Fibroblast of upper back skin (primary cell): ENCODE measurements at places on chromosomes 11 and 22.
A peak's percentile ranks its signal among the peaks of the same experiment; 100 is the strongest.

GRCh38 chr22:21015466-21016006 is 571 bp downstream of the P2RX6 start:
- no peak for DNase-seq

DNA sequence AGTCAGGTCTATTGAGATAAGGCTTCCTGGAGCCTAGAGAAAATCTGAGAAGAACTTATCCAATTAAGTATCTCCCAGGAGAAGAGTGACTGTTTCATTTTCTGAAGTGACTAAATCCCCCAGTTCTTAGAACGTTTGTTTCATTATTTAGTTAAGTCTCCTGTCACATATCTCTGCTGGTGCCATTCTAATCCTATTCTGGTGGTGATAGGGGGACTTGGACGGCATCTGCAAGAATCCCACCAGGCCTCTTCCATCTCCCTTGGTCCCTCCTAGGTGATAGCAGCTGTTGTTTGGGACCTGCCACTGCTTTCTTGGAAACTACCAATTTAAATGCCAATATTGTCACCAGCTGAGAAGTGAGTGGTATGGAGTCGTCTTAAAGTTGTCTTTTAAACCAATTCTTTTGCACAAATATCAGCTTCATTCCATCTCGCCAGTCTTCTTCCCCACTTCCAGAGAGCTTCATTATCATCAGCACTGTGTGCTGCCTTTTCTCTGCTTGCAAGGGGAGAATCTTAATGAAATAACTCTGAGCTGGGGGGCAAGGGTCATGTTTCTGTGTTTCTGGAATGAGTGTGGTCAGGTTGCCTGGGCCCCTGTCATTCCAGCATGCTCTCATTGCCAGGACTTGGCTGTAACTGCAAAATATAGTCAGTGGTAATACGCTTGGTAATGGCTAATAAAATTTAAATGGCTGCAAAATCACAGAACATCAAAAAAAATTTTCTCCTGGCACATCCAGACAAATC is 104.8 kb downstream of the LDLRAD3 start:
- no peak for DNase-seq

GRCh38 chr11:48055292-48056132 is 75.2 kb downstream of the PTPRJ start:
- DNase-seq, result peak; percentile 59

DNA sequence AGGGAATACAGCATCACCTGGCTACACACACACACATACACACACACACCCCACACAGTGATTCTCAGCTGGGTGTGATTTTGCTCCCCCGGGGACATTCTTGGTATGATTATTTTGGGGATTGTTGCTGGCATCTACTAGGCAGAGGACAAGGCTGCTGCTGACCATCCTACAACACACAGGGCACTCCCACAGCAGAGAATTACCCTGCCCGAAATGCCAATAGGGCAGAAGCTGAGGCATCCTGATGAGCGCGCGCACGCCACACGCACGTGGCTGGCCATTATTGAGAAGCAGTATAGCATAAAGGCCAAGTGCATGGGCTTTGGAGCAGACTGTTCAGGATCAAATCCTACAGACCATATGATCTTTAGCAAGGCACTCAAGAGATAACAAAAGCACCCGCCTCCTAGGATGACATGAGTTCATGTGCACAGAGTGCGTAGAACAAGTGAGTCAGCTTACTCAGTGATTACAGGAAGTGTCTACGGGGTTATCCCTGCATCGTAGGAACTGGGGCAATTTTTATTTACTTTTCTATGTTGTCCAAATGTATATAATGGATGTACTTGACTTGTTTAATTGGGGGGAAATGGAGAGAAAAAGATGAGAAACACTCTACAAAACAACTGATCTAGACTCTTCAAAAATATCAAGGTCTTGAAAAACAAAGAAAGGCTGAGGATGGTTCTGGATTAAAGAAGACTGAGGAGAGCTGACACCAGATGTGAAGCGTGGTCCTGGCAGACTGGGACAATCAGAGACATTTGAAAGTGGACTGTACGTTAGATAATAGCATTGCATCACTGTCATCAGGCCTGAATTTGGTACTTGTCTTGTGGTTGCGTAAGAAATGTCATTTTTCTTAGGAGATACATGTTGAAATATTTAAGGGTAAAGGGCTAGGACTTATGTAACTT is 7.2 kb upstream of the EHD1 start:
- DNase-seq, result peak; percentile 45

- DNase-seq, result no peak
These were observed 528.6 kb downstream of the BRD1 start for GRCh38 chr22:49298834-49299750.

GRCh38 chr11:114622858-114623257 is 27.3 kb upstream of the NXPE4 start:
- no peak for DNase-seq

- DNase-seq, result no peak
These were observed 100.9 kb downstream of the CTTN start for GRCh38 chr11:70498976-70499801.

GRCh38 chr22:40764763-40765441 is 54.2 kb downstream of the SLC25A17 start:
- DNase-seq, result no peak

- DNase-seq, result no peak
These were observed 55.8 kb upstream of the PRODH start for GRCh38 chr22:18991821-18992442.
